SJCRH30 (cell line): ENCODE measurements at places on chromosomes 6 and 20. TPM values are rescaled to one million over a fixed set of nuclear protein-coding genes. Genes with fewer than 3 reads are reported as not detected.
A peak's percentile ranks its signal among the peaks of the same experiment; 100 is the strongest.

The ANKEF1 gene
- total RNA-seq, result not detected in 2 replicates

The COL9A3 gene
- 2.0 and 2.1 TPM in 2 replicates for total RNA-seq

The CSE1L gene
- 537 and 556 TPM in 2 replicates for total RNA-seq

The SLX4IP gene
- total RNA-seq, result 10.3 and 11.5 TPM in 2 replicates

The FIG4 gene
- total RNA-seq, result 5.6 and 6.5 TPM in 2 replicates

- H3K4me3 ChIP-seq, result peak overlapping the region; percentile 20
- DNase-seq, result peak; percentile 30
- H3K36me3 ChIP-seq, result no peaks in the 10 kb centered on the region
These were observed 113.1 kb downstream of the TIAM2 start for GRCh38 chr6:155108070-155108820.

DNA sequence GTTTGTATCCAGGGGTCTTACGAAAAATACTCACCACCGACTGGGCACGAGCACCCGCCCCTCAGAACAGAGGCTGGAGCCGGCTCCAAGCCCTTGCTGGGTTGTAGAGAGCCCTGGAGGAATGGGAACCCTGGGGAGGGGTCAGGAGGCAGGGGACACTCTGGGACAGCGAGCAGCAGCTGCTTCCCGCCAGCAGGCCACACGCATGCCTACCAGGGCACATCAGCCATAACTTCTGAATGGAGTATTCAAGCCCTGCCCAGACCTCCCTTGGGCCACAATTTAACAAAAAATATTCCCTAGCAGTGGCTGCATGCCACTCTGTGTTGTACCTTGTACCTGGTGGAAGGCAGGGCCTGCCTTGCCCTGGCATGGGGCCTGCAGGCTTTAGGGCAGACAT lies 31.6 kb upstream of the CD93 start:
- H3K27ac ChIP-seq, result no peak overlapping the region; the same call in 1 of the 2 replicates
- DNase-seq, result no peak
- H3K36me3 ChIP-seq, result no peaks in the 10 kb centered on the region
- H3K4me1 ChIP-seq, result peaks cover 23% of the 10 kb centered on the region
- no peaks in the 10 kb centered on the region for H3K27me3 ChIP-seq
- H3K4me3 ChIP-seq, result no peak overlapping the region

GRCh38 chr20:11499101-11499634 lies 418.5 kb upstream of the BTBD3 start:
- H3K4me1 ChIP-seq, result no peaks in the 10 kb centered on the region
- no peak overlapping the region for H3K4me3 ChIP-seq
- H3K27me3 ChIP-seq, result no peaks in the 10 kb centered on the region
- H3K27ac ChIP-seq, result no peak overlapping the region

DNA sequence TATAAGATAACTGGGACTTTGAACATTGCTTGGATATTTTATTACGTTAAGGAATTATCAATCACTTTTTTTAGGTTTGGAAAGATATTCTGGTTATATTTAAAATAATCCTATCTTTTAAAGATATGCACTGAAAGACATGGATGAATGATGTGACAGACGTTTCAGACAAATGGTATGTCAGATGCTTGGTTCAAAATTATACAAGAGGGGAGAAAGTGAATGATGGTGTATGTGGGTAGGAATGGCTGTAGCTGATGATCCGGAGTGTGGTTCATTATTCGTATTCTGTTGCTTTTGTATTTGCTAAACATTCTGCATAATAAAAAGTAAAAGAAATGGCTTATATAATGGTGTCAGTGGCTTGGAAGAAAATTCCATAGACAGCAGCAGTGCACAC lies 51.0 kb upstream of the SNRPB2 start:
- no peak for DNase-seq
- no peaks in the 10 kb centered on the region for H3K27me3 ChIP-seq
- H3K27ac ChIP-seq, result no peak overlapping the region

DNA sequence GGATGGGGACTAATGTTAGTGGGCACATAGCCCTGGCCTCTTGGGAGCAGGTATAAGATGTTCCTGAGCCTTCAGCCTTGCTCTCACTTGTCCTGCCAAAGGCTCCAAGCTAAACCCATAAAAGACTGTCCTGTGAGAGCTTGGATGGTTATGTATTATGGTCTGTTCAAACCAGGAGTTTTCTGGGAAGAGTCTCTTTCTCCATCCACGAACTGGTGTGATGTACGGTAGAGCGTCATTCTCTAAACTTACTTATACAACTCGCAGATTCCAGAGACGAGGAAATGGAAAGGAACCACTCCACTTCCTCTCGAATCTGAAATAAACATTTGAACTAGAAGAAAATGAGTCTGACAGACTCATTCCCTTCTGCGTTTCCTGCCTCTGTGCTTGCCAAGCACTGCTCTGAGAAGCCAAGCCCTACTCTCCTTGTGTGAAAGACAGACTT lies 5.3 kb downstream of the SOBP start:
- no peaks in the 10 kb centered on the region for H3K27me3 ChIP-seq
- peaks cover 42% of the 10 kb centered on the region for H3K4me1 ChIP-seq
- DNase-seq, result no peak
- H3K36me3 ChIP-seq, result no peaks in the 10 kb centered on the region
- no peak overlapping the region for H3K27ac ChIP-seq
- no peak overlapping the region for H3K4me3 ChIP-seq

DNA sequence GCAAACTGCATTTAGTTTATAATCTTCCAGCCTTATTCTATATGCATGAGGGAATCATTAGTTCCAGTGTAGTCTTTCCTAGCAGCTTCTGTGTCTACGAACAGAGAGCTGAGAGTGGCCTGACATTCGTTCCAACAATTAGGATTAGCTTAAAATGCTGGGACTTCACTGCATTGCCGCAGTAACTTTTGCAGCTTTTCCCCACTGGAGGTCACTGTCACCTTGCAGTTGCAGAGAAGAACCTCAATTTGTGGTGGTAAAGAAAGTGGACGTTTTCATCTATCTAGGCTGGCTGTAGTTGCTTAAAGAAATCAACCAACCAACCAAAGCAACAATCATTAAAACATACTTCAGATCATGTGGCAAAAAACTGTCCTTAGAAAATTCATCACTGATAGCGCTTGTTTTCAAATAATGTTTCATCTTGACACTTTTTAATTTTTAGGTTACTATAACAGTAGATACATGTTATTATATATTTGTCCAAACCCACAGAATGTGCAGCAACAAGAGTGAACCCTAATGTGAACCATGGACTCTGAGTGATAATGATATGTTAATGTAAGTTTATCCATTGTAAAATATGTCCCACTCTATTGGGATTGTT lies 12.2 kb downstream of the MYLK4 start:
- no peaks in the 10 kb centered on the region for H3K36me3 ChIP-seq
- peak; percentile 55 for DNase-seq
- no peaks in the 10 kb centered on the region for H3K27me3 ChIP-seq
- peaks cover 2% of the 10 kb centered on the region; the same call in 1 of the 2 replicates for H3K4me1 ChIP-seq
- H3K4me3 ChIP-seq, result no peak overlapping the region

DNA sequence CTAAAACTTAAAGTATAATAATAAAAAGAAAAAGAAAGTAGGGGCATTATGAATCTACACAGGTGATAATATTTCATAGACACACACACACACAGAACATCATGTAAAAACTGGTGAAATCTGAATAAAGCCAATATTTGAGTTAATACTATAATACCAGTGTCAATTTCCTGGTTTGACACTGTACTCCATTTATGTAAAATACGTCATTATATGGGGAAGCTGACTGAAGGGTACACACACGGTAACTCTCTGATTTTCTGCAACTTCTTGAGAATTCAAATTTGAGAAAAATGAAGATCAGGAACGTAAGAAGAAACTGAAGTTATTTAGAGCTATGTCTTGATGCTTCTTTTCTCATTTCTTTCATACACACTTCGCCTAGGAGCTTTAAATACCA lies 36.2 kb downstream of the PFDN4 start:
- no peak for DNase-seq
- no peaks in the 10 kb centered on the region for H3K4me1 ChIP-seq
- no peak overlapping the region for H3K27ac ChIP-seq
- no peak overlapping the region for H3K4me3 ChIP-seq
- H3K36me3 ChIP-seq, result no peaks in the 10 kb centered on the region

- H3K36me3 ChIP-seq, result no peaks in the 10 kb centered on the region
- H3K27me3 ChIP-seq, result peaks cover 6% of the 10 kb centered on the region; the same call in 1 of the 2 replicates
- DNase-seq, result no peak
- H3K27ac ChIP-seq, result no peak overlapping the region
- H3K4me3 ChIP-seq, result no peak overlapping the region
These were observed 1.7 kb upstream of the C20orf203 start for GRCh38 chr20:32675223-32675975.

DNA sequence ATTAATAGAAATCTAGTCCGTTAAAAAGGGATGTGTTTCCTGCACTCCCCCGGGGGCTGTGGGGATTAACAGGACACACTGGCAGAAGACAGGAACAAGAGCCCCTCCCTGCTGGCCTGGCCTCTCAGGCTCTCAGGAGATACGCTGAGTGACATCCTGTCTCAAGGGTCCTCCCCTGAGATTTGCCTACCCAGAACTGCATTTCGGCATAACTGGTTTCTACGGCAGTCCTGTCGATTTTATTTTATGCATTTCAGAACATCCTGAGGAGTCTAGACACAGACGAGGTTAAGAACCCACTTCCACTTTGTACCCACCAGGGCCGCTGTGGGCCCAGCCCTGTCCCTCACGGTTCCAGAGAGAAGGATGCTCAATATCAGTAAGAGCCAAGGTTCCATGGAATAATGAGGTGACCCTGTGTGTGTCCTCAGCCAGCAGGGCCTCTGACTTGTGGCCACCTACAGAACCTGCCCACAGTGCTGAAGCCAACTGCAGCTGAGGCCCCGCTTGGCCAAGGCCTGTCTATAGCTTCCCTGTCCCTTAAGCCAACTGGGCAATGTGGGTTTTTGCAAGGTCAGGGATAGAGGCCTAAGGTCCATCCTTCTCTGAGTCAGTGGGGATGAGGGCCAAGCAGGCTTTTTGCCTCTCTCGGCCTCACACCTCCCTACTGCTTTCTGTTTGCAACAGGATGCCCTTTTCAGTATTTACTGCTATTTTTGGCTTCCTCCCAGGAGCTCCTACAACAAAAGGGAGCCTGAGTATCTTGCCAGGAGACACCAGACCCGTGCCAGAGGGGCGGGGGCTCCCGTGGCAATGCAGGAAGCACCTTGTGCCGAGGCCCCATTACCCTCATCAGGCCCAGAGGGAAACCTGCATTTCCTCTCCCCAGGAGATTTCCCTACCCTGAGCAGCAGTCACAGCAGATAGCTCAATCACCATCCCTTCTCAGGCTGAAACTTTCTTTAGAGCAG lies 14.7 kb downstream of the UQCC2 start:
- DNase-seq, result peak; percentile 30
- H3K36me3 ChIP-seq, result peaks cover 9% of the 10 kb centered on the region; the same call in 1 of the 2 replicates
- H3K27me3 ChIP-seq, result no peaks in the 10 kb centered on the region
- H3K27ac ChIP-seq, result no peak overlapping the region
- no peak overlapping the region for H3K4me3 ChIP-seq

GRCh38 chr20:61888101-61888865 lies 177.4 kb downstream of the TAF4 start:
- peaks cover 30% of the 10 kb centered on the region for H3K27me3 ChIP-seq
- no peak for DNase-seq
- H3K36me3 ChIP-seq, result no peaks in the 10 kb centered on the region
- no peak overlapping the region for H3K4me3 ChIP-seq
- H3K4me1 ChIP-seq, result no peaks in the 10 kb centered on the region
- no peak overlapping the region for H3K27ac ChIP-seq

DNA sequence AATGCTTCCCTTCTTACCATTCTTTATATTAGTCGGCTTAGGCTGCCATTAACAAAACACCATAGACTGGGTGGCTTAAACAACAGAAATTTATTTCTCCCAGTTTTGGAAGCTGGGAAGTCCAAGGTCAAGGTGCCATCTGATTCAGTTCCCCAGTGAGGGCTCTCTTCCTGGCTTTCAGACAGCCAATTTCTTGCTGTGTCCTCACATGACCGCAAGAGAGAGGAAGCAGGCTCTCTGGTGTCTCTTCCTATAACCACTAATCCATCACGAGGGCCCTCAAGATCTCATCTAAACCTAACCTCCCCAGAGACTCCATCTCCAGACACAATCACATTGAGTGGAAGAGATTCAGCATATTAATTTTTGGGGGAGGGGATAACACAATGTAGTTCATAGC lies 193.0 kb upstream of the SGK1 start:
- H3K36me3 ChIP-seq, result no peaks in the 10 kb centered on the region
- no peak for DNase-seq
- H3K27me3 ChIP-seq, result no peaks in the 10 kb centered on the region
- H3K4me3 ChIP-seq, result no peak overlapping the region
- H3K4me1 ChIP-seq, result no peaks in the 10 kb centered on the region

GRCh38 chr6:49918787-49919186 lies 45.2 kb downstream of the DEFB114 start:
- peaks cover 11% of the 10 kb centered on the region for H3K4me1 ChIP-seq
- no peak overlapping the region for H3K27ac ChIP-seq
- DNase-seq, result no peak
- no peak overlapping the region for H3K4me3 ChIP-seq
